H1 (cell line): ENCODE measurements at places on chromosomes 13 and 19. TPM values are rescaled to one million over a fixed set of nuclear protein-coding genes. Genes with fewer than 3 reads are reported as not detected.

The ZNF418 gene
- 18.5 and 18.8 TPM in 2 replicates for total RNA-seq

The CTXN1 gene
- 58.0 and 64.5 TPM in 2 replicates for total RNA-seq

The HSPB6 gene
- 0.44 TPM in 1 of 2 replicates, not detected in the other for total RNA-seq

The CCL25 gene
- total RNA-seq, result not detected in 2 replicates

The CGB3 gene
- not detected in 2 replicates for total RNA-seq
